ENCODE measurements at places on chromosomes 1 and 21.
A peak's percentile ranks its signal among the peaks of the same experiment; 100 is the strongest.

- DNase-seq = no peak
These were observed 167.2 kb downstream of the APP start for GRCh38 chr21:26003404-26003803.

GRCh38 chr1:41013796-41014195, 7.7 kb downstream of the SLFNL1 start:
- no peak for DNase-seq

- DNase-seq = no peak
These were observed 6.7 kb downstream of the IL20 start for GRCh38 chr1:206872139-206872538.

- DNase-seq = peak; percentile 16
These were observed 486 bp downstream of the NIPAL3 start for GRCh38 chr1:24415910-24416665.

GRCh38 chr1:155136748-155137147, 1.1 kb downstream of the SLC50A1 start:
- peak; percentile 26 for DNase-seq

DNA sequence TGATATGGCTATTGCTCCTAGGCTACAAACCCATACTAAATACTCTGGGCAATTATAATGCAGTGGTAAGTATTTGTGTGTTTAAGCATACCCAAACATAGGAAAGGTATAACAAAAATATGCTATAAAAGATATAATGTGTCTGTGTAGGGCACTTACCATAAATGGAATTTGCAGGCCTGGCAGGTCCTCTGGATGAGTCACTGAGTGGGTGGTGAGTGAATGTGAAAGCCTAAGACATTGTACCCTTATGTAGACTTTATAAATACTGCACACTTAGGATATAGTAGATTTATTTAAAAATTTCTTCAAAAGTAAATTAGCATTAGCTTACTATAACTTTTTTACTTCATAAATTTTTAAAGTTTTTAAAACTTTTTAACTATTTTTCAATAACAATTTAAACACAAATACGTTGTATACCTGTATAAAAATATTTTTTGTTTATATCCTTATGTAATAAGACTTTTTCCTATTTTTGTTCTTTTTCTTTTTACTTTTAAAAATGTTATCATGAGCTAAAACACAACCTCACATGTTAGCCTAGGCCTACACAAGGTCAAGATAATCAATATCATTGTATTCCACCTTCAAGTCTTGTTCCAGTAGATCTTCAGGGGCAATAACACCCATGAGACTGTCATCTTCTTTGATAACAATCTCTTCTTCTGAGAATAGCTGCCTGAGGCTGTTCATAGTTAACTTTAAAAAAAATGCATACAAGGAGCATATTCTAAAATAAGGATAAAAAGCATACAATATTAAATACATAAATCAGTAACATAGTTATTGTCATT, 306.3 kb upstream of the RGS18 start:
- no peak for DNase-seq

DNA sequence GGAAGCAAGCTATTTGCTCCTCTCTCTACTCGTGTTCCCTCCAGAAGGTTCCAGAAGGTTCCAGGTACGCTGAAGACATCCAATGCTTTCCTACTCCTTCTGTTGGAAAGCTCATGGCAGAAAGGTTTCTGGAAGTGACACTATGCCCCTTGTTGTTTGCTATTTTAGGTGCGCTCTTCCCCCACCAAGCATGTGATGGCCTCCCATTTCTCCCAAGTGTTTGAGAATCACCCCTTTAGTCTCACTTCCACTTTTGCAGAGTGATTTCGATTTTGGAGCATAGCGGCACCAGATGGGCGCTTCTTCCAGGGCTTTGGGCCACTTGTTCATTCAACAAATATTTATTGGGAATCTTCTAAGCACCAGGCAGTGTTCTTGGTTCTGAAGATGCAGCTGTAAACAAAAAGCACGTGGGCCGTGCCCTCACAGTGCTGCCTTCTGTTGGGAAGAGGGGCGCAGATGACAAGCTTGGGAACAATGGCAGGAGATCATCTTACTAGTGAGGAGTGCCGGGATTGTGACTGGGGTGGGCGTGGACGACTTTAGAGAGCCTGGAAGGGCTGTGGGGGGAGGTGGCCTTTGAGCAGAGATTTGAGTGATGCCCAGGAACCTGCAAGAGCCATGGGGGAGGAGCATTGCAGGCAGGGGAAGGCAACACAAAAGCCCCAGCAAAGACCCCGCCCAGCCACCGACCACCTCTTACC, 43.0 kb upstream of the TARDBP start:
- DNase-seq = no peak

GRCh38 chr1:247854899-247855545, 2.0 kb upstream of the TRIM58 start:
- DNase-seq = no peak

GRCh38 chr1:24486331-24487065, 16.1 kb upstream of the RCAN3 start:
- DNase-seq = peak; percentile 47

GRCh38 chr1:245462161-245462560, 307.4 kb downstream of the KIF26B start:
- no peak for DNase-seq

DNA sequence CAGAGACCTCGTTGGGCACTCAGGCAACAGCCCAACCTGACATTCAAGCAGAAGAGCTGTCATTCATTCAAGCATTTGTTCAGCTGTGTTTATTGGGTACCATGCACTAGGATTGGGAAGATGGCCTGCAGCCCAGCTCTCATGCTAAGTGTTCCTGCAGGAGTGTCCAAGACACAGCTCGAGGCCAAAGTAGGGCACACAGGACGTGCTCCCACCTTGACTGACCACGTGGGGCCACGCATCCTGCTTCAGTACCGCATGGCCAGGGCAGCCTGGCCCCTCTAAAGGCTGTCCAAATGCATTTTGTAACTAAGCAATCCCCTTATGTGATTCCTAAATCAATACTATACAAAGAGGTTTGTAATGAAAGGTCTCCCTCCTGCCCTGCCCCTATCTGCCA, 9.7 kb downstream of the PYCR2 start:
- DNase-seq = no peak

DNA sequence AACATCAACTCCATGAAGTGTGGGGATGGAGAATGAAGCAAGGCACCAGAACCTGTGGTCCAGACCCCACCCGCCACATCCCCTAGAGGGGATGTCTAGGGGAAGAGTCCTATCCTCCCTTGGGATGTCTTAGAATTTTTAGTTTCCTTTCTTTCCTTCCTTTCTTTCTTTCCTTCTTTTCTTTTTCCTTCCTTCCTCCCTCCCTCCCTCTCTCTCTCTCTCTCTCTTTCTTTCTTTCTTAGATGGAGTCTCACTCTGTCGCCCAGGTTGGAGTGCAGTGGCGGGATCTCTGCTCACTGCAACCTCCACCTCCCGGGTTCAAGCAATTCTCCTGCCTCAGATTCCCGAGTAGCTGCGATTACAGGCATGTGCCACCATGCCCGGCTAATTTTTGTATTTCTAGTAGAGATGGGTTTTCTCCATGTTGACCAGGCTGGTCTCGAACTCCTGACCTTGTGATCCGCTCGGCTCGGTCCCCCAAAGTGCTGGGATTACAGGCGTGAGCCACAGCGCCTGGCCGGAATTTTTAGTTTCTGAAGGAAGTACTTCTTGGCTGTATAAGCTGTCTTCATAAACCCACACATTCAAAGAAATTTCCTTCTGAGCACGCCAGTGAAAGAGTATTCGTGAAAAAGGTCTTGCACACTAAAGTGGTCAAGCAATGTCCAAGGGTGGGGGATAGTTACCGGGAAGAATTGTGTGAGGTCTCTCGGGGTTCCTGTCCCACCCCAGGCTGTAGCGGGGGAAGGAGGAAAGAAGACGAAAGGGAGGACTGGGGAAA, 20.8 kb upstream of the LEFTY2 start:
- DNase-seq = no peak

- DNase-seq = peak; percentile 87
These were observed 1.1 kb downstream of the GABPA start for GRCh38 chr21:25735646-25736597.

DNA sequence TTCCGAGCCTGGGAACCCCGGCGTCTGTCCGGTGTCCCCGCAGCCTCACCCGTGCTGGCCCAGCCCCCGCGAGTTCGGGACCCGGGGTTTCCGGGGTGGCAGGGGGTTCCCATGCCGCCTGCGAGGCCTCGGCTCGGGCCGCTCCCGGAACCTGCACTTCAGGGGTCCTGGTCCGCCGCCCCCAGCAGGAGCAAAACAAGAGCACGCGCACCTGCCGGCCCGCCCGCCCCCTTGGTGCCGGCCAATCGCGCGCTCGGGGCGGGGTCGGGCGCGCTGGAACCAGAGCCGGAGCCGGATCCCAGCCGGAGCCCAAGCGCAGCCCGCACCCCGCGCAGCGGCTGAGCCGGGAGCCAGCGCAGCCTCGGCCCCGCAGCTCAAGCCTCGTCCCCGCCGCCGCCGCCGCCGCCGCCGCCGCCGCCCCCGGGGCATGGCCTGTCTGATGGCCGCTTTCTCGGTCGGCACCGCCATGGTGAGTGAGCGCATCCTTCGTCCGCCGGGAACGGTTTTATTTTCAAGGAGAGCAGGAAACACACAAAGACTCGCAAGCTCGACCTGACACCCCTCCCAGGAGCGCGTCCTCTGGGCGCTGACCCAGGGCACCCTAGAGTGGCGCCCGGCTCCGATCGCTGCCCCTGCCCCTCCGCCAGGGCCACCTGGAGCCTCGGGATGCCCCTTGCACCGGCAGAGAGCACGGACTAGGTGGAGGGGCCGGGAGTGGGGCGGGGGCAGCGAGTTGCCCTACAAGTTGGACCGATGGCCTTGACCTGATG, at the start of gene ABCG1:
TSS of gene ABCG1 (plus strand) at position 305 of the 770 bp plus-strand sequence. CDS start at position 428, 123 bp downstream.
- peak; percentile 61 for DNase-seq

DNA sequence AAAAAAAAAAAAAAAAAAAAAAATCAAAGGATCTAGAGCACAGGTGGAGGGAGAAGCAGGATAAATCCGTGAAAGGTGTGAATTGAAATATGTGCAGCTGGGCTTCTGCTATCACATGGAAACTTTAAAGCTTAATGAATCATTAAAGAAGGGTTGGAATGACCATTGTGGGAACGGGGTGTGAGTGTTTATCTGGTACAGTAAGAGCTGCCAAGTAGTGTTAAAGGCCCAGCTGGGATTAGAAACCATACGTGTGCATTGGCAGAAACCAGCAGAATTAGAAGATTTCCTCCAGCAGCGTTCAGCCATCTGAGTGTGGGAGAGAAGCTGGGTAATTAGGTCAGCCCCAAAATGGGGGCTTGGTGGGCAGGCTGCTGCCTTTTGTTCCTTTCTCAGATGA, 13.5 kb downstream of the FALEC start:
- DNase-seq = no peak

GRCh38 chr21:43585924-43586413, 73.3 kb downstream of the HSF2BP start:
- no peak for DNase-seq

DNA sequence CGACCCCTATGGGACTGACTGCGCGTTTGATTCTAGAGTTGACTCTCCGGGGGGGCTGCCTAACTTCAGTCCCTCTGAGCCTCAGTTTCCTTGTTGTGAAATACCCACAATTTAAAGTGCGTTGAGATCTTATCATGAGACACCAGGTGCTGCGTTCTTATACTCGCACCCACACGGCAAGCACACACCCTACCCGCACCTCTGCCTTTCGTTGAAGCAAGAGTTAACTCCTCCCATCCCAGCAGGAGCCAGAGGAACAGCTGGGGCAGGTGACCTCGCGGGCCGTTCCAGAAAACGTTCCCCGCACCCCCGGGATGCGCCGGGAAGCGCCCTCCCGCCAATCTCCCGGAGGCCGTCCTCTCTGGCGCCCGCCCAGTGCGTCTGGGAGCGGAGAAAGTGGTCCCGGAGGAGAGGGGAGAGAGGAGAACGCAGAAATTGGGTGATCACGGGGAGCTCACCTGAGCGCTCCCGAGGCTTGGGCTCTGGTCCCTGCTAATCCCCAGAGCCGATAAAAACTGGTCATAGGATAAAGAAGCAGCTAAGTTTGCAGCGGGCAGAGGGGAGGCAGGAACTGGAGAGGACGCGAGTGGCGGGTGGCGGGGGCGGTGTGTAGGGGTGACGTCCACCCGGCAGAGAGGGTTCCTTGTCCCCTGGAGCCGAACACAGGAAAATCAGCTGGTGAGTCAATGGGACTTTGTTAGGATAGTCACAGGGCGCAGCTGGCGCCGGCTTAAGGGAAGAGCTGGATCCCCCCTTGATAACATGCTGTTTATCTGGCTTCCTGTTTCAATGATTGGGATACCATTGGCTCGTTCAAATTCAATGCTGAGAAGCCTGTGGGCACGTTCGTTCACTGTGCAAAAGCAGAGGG, 869 bp downstream of the NAV1 start:
- DNase-seq = no peak

DNA sequence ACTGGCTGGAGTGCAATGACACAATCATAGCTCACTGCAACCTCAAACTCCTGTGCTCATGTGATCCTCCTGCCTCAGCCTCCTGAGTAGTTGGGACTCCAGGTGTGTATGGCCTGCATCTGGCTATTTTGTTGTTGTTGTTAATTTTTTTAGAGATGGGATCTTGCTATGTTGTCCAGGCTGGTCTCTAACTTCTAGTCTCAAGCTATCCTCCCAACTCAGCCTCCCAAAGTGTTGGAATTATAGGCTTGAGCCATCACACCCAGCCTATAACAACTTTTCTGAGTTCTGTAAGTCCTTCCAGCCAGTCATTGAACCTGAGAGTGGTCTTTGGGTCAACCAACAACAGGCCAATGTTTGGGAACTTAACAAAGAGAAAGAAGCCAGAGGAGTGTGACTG, 11.2 kb upstream of the PGBD2 start:
- DNase-seq = no peak

DNA sequence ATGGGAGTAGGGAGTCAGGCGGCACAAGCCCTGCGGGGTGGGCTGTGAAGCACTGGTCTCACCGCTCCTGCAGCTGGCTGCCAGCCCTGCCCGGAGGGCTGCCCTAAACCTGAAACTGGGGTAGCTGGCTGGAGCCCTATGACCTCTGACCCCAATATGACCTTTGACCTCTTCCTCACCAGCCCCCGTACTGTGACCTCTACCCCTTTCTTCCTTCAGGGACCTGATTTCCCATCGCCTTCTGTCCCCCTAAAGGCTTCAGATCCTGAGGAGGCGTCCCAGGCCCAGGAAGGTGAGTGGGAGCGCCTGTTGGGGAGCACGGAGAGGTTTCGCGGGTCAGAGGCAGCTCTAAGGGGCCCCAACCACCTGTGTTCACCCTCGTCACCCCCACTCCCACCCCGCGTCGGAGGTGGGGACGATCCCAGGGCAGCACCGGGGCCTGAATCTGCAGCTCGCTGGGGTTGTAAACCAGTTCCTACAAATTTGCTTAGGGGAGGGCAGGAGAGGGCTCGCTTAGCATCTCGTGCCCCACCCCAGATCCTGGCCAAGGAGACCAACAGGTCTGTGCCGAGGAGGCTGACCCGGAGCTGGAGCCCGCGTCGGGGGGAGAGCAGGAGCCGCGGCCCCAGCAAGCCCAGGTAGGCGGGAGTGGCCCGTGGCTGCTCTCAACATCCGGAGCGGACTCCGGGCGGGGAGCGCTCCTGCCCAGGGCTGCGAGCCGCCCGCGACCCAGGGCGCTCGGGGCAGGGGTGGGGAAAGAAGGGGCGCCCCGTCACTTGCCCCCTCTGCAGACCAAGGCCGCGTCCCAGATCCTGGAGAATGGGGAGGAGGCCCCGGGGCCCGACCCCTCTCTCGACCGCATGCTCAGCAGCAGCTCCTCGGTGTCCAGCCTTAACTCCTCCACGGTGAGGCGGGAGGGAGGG, 7.3 kb downstream of the SYTL1 start:
- DNase-seq = peak; percentile 32

GRCh38 chr1:109391626-109392025, 6.1 kb downstream of the SORT1 start:
- DNase-seq = no peak
